Body of pancreas (tissue), 4 donors: ENCODE measurements at places on chromosomes 5 and 9. TPM values are rescaled to one million over a fixed set of nuclear protein-coding genes. Genes with fewer than 3 reads are reported as not detected.

DNA sequence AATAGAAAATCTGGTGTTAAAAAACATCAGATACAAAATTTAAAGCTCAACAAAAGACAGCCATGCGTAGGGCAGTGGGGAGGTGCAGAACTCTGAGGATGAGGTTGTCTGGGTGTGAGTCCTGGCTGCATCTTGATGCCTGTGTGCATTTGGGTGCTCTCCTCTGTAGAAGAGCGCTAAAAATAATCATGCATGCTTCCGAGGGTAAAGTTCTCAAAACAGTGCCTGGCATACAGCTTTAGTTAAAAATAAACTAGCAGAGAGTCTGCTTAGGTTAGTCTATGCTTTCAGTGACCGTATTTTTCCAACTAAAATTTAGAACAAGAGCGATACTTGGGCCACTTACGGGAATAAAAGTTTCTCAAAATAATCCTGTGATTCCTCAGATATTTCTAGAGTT, 55.5 kb upstream of the SPATA31C2 start:
- DNase-seq: no peak

DNA sequence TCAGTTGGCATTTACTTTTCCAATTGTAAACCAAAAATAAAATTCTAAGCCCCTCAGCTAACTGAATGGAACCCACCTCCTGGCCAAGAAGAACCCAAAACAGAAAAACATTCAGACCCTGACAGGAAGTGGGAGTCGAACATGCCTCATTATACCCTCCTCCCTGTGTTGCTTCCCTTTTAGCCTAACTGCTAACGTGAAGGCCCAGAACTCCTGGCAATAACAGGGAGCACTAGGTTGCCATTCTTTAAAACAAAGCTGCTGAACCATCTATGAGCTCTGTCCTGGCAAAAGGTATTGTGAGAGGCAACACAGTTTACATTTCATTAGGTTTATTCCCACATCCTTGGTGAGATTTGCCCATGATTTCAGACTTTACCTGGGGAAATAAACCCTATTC, 481.4 kb downstream of the CHSY3 start:
- DNase-seq: no peak

DNA sequence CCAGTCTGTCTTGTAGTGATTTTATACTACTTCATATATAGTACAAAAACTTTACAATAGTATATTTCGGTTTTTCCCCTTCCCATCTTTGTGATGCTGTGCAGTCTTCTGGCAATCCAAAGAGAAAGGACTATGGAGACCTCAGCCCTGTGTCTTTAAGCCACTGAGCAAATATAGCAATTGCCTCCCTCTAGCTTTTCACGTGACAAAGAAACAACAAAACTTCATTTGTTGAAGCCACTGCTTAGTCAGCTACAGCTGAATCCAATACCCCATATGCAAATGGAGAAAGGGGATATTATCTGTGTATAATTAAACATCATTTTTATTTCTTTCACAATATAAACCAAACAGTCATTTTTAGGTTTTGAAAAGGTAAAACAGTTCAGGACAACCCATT, 142.8 kb upstream of the STK32A start:
- DNase-seq: no peak

The LCN12 gene
- 1.3 TPM for total RNA-seq

The SNCAIP gene
- 2.6 TPM for total RNA-seq

- no peak for DNase-seq
These were observed 27.0 kb downstream of the TGFBI start for GRCh38 chr5:136055612-136056309.

DNA sequence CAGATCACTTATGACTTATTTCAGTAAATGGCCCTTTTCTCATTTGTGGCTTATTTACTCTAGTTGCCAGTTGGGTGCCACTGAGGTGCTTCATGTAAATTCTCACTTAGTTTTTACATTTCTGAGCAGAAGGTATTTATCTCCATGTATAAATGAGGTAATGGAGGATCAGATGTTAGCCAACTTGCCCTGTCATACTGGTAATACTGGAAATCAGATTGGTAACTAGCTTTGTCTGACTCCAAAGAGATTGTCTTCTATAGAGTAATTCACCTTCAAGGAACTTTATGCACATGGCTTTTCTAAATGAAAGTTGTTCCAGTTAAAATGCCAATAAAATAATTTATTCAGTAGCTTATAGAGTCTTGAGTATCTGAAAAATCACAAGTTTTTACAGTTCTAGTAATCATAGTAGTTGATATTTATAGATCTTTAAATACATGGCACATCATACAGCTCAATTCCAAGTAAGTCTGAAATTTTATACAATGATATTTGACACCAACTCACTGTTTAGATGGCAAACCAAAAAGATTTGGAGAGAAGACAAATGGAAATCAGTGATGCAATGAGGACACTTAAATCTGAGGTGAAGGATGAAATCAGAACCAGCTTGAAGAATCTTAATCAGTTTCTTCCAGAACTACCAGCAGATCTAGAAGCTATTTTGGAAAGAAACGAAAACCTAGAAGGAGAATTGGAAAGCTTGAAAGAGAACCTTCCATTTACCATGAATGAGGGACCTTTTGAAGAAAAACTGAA, 28.8 kb downstream of the RAB14 start:
- DNase-seq: no peak

The DRD1 gene
- not detected for total RNA-seq

GRCh38 chr9:101027236-101027635, 1.3 kb upstream of the PLPPR1 start:
- no peak for DNase-seq

GRCh38 chr5:39475159-39475571, 50.4 kb upstream of the DAB2 start:
- DNase-seq: no peak

- no peak for DNase-seq
These were observed 1.4 kb upstream of the SPTAN1 start for GRCh38 chr9:128550770-128551656.

GRCh38 chr9:130368631-130369103, 76.1 kb upstream of the ASS1 start:
- no peak for DNase-seq

The PAEP gene
- not detected for total RNA-seq
